GM04504 (cell line): ENCODE measurements at places on chromosomes 3 and 15.

DNA sequence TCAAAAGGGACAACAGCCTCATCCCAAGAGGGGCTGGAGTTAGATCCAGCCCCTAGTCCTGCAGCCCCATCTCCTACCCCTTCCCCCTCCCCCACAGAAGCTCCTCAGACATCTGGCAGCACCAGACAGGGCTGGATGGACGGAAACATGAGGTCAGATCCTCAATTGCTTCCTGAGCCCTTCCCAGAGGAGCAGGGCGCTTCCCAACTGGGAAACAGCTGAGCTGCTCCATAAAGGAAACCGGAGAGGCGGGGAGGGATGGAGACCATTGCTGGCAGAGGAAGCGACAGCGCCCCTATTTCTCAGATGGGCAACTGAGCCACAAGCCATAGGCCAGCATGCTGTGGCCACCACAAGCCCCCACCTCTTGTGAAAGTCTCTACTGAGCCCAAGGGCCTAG is 18.3 kb upstream of the CYP11A1 start:
- no peak for DNase-seq

- no peak for DNase-seq
These were observed 121.6 kb downstream of the NFKBIZ start for GRCh38 chr3:101970905-101971304.

DNA sequence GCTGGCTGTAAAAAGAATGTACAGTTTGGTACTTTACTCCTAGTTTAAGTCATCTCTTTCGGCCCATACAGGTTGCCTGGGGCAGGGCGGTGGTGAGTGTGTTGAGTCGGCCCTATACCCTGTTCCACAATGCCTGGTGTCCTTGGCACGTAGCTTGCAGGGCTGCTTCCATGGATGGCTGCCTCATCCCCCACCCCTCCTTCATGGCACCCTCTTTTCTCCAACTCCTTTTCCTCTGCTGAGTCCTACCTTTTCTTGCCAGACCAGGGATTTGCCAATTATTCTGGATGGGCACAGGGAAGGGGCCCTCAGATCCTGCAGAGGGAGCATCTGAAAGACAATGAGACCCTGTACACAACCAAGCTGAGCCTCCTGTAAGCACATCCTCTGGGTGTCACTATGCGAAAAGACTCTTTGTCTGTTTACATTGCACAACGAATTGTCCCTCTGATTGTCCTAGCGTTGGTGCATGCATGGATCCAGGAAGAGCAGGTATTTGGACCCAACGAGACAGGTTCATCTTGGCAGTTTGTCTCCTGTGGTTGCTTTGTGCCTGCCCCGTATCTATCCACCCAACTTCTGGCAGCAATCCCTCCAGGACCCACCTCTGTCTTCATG is 73.6 kb upstream of the CGNL1 start:
- DNase-seq: no peak

- DNase-seq: no peak
These were observed 173.6 kb downstream of the ZBTB20 start for GRCh38 chr3:114973536-114973935.

DNA sequence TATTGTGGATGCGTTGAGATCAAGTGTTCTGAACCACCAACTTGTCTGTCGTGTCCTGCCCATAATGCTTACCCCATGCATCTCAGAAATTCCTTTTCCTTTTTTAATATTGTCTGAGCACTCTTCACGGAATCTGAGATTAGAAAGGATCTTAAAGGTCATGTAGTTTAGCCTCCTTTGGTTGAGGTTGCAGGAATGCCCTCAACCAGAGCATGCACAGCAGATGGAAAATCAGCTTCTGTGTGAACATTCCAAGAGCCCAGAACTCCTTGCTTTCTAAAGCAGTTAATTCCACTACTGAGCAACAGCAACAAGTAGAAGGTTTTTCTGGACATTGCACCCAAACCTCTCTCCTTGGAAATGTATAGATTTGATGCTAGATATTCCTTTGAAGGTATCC is 153.7 kb downstream of the TPRG1 start:
- no peak for DNase-seq

- no peak for DNase-seq
These were observed 85.0 kb upstream of the STAC start for GRCh38 chr3:36295296-36295695.

DNA sequence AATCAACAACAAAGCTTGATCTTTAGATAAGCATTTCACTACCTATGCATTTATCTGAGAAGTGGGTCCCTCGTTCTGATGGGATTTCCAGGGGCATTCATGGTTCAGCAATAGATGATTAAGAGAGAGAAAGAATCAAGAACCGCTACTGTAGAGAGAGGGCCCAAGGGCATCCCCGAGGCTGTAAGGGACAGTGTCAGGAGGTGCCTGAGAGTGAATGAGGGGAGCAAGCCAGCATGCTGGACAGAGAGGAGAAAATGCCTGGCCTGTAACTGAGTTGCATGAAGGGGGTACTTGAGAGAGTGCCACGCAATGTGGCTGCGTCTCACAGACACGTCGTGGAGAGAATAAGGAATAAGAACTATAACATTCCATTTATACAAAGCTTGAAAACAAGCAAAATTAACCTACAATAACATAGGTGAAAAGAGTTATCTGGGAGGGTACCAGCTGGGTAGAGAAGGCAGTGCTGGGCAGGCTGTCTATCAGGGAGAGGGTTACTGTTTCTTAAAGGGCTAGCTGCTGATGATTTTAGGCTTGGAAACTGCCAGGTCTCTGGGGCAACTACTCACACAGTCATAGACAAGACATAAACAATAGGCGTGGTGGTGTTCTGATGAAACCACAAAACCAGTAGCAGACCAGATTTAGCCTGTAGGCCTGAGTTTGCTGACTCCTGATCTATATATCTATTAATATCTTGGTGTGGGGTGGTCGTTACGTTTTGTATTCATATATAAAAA is 374.6 kb upstream of the CFAP20DC start:
- DNase-seq: peak; percentile 63

DNA sequence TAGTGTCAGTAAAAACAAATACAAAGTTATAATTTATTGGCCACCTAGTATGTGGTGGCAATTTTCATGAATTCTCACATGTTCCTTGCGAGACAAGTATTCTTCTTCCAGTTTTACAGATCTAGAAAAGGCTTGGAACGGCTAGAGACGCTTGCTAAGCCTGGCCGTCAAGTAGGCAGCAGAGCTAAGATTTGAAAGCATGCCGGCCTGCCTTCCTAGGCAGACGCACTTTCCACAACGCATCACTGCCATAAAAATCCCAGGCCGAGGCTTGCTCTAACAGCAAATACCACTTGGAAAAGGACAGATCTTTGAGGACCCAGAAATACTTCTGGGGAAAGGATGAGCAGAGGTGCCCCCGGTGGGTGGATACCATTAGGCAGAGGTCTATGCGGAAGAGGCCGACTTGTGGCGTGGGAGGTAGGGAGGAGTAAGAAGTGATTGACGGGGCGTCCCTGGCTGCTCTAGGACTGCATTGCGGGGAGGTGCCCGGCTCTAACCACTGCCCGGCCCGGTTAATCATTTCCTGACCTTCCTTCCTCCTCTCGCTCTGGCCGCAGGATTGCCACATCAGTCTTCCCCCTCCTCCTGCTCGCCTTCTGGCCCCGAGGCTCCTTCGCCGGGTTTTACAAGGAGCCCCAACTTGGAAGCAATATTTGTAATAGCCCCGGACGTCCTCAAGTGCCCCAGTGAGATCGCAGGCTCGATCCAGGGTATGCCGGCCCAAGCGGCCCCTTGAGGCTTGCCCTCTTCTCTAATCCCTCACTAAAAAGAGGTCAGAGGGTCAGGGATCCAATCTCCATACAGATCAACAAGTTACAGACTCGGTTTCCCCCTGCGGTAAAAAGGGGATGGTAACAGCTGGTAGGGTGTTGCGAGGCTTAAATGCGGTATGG is 1.3 kb upstream of the USP3 start:
- peak; percentile 90 for DNase-seq
